ENCODE measurements at places on chromosomes 6 and 20. TPM values are rescaled to one million over a fixed set of nuclear protein-coding genes. Genes with fewer than 3 reads are reported as not detected.

GRCh38 chr6:140285471-140285870, 911.0 kb upstream of the CITED2 start:
- no peak for DNase-seq

DNA sequence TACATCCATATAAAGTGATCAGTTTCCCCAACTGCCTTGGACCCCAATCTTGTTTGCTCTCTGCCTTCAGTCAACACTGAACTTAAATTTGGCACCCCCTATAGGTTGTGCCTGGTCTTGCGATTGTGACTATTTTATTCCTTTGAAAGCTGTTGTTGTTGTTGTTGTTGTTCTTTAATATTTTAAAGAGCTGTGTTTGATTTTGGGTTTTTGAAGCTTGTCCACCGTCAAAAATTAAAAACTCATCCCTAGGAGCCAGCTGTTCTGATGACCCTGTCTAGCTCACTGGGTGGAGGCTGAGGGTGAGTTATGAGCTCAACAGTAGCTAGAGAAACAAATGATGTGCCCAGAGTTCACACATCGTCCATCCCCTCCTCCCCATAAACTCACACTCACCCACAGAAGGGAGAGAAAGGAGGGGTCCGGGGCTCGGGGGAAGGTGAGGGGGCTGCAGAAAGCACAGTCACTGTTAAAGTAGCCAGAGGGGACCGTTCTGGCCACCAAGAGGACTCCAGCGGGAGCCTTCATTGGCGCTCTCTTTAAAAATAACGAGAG, 4.0 kb downstream of the SIM1 start:
- no peak for DNase-seq

GRCh38 chr6:42520786-42521607, 42.8 kb upstream of the UBR2 start:
- no peak for DNase-seq

ABHD16B gene
- not detected for total RNA-seq

All from CD4-positive, alpha-beta memory T cell (primary cell).